NCI-H2029 treated with DMSO at 0.1 percent for 48 hours (cell line): ENCODE measurements at places on chromosomes 11 and 22.

DNA sequence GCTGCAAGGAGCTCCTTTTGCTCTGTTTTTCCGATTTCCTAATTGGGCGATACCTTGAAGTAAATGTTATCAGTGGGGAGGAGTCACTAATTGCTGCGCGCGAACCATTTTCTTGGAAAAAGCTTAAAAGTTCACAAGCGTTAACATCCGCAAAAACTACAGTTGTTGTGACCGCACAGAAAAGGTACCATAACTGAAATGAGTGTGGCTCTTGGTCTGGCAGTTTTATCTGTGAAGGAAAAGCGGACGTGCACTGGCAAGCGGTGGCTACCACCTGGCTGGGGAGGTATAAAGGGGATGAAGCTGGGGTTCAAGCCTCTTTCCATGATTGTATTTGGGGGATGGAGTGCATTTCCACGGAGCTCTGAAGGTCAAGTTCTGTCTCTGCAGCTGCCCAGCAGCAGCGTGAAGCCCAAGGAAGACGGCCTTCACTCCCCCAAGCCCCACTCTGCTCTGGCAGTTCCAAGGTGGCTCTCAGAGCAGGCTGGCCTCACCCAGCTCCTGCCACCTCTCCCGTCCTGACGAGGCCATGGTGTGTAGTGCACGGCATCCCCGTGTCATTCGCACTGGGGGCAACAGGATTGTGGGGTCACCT, 27.5 kb downstream of the MOV10L1 start:
- DNase-seq: no peak

DNA sequence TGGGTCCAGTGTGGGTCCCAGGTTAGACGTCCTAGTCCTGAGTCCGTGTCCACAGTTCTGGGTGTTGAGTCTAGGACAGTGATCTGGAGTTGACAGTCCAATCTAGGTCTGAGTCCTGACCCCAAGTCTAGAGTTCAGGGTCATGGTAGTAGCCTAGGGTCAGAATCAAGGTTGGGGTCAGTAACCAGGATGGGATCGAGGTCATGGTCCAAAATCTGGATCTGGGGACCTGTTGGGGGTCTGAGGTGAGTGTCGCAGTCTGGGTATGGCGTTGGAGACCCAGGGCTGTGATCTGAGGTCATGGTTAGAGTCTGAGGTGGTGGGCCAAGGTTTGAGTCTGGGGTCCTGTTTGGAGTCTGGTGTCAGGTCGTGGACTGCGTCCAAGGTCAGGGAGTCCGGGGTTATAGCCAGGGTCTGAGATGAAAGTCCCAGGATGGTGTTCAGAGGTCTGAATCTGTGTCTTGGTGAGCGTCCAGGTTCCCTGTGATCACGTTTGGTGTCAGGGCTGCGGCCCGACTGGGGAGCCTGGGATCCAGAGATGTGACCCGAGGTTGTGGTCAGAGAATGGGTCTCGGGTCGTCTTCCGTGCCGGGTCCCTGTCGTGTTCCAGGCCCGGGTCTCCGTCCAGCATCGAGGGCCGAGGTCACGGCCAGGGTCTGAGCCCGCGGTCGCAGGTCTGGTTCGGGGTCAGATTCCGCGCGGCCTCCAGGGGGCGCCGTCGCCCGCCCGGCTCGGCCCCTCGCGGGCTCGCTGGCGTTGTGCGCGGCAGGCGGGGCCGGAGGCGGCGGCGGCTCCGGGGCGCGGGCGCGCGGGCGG, 432 bp upstream of the GRK2 start:
- DNase-seq: no peak

DNA sequence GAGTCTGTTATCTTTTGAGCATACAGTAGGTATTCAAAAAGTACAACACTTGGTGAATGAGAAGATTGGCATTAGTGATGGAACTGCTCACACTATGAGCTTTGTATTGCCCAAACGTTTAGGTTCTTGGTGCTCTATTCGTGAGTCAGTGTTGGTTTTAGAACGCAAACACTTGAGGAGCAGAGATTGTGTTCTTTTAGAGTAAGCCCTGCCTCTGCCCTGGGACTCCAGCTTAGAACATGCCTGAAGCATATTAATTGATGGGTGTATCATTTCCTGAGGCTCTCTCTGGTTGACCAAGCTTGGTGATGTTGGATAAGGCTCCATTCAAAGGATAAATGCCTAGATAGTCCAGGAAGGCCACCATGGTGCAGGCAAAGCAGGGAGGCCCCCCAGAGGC, 10.9 kb downstream of the MTNR1B start:
- DNase-seq: no peak

GRCh38 chr22:27388090-27388600, 413.4 kb downstream of the MN1 start:
- no peak for DNase-seq

DNA sequence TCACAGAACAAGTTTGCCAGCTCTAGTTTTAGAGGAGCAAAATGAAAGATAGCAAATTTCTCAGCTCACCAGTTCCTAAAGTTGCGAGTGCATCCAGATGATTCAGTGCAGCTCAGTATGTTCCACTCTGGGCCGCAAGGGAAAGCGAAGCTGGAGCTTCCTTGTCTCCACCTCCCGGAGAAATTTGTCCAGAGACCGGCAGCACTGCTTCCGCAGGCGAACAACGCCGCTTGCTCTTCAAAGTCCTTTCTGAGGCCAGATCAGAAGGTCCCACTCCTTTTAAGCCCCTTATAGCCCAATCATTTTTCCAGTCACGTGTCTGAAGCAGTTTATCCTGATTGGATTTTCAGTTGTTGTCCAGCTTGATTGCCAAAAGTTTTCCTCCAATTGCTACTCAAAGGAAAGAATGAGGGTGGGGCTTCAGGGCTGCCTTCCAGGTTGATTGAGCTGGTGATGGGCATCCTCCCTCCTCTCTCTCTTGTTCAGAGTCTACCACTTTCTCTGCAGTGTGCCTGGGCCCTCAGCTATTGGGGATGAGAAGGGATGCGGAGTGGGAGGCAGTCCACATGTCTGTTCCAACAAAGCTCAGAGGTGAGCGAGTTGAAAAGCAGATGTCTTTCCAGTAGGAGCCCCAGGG, at the start of gene ZNF280A:
ZNF280A (minus strand) TSS at position 251 of the 637 bp plus-strand sequence. CDS start 4,640 bp downstream, outside the sequence.
- no peak for DNase-seq

- DNase-seq: no peak
Measured at GRCh38 chr11:126157326-126158030, 54.0 kb downstream of the RPUSD4 start.

GRCh38 chr11:64263021-64263946, 12.0 kb downstream of the PLCB3 start:
- DNase-seq: no peak

DNA sequence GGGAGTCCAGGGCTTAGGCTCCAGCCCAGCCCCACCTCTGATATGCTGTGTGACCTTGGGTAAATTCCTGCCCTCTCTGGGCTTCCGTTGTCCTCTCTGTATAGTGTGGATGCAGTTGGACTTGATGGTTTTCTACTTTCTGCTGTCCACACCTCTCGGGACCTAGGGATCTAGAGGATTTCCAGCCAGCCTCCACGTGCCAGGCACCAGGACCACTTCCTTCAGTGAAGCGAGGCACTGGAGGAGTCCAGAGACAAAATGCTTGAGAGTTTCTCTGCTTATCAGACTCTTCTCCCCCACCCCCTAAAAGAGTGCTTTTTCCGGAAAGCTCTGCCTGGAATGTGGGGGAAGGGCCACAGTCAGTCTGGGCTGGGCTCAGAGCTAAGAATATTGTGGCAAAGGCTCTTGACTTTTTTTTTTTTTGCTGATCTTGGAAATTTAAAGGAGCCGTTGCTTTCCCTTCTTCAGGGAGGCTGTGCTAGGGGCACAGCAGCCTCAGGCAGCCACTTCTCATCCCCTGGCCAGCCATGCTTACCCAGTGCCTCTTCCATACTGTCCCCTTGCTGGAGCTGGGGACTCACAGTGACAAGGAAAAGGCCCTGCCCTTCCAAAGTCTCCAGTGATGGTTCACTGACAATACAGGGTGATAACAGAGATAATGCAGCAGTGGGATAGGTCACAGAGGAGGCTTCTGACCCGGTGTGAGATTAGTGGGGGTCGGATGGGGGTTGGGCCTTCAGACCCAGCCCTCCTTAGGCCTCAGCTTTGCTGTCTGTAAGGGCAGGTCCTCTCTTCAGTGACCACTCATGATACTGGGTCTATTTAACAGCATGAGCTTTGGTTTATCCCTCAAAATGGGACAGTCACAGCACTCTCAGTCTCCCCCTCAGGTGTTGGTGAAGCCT, 2.9 kb upstream of the SERPINH1 start:
- DNase-seq: no peak

DNA sequence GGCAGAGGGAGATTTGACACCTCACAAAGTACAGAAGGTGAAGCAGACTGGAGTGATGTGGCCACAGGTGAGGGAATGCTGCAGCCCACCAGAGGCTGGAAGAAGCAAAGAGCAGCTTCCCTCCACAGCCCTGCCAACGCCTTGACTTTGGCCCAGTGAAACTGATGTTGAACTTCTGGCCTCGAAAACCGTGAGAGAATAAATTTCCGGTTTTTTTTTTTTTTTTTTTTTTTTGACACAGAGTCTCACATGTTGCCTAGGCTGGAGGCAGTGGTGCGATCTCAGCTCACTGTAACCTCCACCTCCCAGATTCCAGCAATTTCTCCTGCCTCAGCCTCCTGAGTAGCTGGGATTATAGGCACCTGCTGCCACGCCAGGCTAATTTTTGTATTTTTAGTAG, 8.7 kb downstream of the KMT5B start:
- DNase-seq: no peak

DNA sequence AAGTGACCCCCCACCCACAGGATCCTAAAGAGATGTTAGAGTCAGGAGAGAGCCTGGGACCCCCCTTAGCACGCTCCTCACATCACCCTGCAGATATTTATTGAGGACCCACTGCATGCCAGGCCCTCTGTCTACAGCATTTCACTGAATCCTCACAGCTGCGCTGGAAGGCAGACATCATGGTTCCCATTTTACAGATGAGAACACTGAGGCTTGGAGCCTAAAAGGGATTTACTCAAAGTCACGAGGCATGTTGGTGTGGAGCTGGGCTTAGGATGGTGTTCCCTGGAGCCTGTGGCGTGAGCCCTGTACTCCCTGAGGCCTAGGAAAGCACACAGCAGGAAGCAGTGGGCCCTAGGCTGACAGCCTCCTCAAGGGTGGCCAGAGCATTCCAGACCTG, 39.2 kb upstream of the LRRC32 start:
- DNase-seq: no peak

DNA sequence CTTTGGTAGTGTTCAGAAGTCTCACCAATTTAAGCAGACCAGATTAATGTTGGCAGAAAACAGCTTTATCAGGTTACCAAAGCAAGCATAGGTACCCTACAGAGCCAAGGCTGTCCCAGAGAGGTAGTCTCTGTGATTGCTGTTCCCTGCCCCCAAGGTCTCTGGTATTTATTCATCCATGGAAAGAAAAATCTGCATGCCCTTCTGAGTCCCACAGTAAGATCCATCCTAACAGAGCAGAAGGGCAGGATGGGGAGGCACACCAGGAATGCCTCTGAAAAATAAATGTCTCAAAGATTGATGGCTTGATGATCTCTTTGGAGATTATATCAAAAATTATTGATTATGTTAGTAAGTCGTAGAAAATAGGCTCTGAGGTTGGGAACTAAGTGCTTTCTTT, 122.8 kb downstream of the FAT3 start:
- DNase-seq: no peak

DNA sequence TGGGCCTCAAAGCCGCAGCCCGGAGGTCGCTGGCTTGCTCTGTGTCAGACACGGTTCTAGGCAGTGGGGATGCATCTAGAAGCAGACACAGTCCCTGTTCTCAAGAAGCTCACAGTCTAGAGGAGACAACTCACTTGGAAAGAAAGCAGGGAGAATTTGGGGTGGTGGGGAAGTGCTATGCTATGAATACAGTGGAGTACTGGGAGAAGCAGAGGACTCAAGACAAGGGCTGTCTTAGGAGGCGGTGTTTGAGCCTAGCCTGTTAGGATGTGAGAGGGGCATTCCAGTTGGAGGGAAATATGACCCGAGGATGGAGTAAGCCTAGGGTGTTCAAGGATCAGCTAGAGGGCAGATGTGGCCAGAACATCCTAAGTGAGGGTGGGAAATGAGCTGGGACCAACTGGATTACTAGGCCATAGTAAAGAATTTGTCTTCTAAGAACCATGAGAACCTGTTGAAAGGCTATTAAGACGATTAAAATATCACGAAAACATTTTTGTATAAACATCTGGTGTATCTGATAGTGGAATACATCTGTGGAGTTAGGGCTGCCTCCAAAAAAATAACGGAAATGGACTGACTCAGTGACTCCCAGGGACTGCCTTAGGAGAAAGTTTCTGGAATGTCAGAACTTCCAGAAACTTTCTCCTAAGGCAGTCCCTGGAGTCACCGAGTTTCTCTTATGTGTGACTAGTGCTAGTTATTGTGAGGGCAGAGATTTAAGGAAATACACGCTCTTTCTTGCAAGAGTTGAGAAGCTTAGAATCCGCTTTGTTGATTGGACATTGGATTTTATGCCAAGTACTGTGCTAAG, 1.1 kb upstream of the PITPNB start:
- no peak for DNase-seq

- DNase-seq: no peak
Measured at GRCh38 chr11:122273476-122274191, 157.6 kb upstream of the BLID start.

DNA sequence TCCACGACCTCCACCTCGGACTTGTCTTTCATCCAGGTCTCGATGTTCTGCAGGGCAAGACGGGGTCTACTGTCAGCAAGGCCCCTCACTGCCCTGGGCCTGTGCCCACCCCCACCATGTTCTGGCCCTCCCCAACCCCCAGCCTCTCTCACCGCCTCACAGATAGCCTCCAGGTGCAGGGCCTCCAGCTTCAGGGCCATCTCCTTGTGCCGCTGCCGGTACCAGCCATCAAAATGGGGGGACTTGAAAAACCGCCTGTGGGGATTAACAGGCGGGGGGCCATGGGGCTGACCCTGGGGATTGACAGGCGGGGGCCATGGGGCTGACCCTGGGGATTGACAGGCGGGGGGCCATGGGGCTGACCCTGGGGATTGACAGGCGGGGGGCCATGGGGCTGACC, 4.9 kb upstream of the PLXNB2 start:
- no peak for DNase-seq

DNA sequence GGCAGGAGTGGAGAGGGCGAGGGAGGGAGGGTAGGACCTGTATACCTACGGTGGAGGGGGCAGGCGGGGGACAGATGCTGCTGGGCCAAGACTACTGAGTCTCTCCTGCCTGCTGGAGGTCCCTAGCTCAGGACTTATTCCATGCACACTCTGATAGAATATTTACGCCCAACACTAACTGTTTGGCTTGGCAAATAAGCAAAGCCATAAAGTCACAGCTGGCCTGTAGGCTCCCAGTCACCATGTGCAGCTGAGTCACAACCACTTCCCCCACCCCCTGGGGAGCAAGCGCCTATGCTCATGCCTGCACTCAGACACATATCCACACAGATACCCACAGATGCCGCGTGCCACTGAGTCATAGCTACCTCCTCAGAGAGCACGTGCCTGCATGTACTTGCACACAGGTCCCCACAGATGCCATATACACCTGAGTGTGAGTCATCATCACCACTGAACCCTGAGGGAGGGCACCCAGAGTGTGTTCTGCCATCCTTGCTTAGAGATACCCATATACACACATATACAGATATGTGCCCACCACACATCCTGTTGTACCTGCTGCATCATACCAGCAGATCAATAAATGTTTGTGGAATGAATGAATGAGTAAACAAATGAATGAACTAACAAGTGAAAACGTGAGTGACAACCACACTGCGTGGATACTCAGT, 95.8 kb downstream of the SWAP70 start:
- DNase-seq: no peak

- DNase-seq: no peak
Measured at GRCh38 chr11:130689222-130689908, 226.9 kb downstream of the SNX19 start.
